ENCODE measurements at places on chromosomes 12 and 14.

GRCh38 chr14:100413699-100414098 lies 90.6 kb downstream of the SLC25A47 start:
- DNase-seq, result no peak

DNA sequence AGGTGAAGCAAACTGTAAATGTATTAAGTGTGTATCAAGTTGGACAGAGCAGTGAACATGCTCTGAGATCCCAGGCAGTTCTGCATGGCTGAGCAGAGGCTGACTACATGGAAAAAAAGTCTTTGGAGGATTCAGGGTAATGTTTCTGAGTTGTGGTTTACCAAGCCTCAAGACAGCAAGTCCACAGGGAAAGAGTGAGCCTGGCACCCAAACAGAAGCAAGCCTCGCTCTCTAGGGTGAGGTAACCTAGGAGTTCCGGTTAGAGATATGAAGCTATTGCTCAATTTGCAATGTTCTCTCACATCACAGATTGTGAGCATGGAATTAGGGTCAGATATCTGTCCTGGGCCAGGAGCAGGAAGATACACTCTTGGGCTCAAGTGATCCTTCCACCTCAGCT lies 158.6 kb downstream of the MON2 start:
- no peak for DNase-seq

- DNase-seq, result no peak
These were observed 39.4 kb downstream of the MLXIP start for GRCh38 chr12:122117979-122118378.

DNA sequence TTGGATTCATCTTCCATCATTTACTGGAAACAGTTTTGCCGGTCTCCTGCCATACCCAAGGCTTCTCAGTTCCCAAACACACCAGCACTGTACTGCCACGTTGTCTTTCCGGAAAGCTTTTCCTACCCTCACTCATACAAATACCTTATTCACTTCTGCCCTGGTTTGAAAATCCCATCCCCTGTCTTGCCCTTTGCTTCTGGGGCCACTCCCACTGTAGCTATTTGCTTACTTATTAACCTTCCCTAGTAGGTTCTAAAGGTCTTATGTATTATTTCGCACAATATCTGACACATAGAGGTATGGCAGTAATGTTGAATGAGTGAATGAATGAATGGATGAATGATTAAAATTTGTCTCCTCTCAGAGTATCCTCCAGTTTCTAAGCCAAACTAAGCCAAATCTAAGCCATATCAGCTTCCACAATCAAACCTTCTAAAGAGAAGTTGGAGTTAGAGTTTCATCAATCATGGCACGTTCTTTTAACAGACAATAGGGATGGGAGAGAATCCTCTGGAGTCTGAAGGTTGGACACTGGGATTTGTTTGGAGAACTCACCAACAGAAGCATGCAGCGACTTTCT lies 18.6 kb downstream of the TSPAN8 start:
- no peak for DNase-seq

- no peak for DNase-seq
These were observed 32.1 kb downstream of the GALNT16 start for GRCh38 chr14:69291891-69292561.

GRCh38 chr12:58521152-58521551 lies 399.2 kb downstream of the LRIG3 start:
- no peak for DNase-seq

DNA sequence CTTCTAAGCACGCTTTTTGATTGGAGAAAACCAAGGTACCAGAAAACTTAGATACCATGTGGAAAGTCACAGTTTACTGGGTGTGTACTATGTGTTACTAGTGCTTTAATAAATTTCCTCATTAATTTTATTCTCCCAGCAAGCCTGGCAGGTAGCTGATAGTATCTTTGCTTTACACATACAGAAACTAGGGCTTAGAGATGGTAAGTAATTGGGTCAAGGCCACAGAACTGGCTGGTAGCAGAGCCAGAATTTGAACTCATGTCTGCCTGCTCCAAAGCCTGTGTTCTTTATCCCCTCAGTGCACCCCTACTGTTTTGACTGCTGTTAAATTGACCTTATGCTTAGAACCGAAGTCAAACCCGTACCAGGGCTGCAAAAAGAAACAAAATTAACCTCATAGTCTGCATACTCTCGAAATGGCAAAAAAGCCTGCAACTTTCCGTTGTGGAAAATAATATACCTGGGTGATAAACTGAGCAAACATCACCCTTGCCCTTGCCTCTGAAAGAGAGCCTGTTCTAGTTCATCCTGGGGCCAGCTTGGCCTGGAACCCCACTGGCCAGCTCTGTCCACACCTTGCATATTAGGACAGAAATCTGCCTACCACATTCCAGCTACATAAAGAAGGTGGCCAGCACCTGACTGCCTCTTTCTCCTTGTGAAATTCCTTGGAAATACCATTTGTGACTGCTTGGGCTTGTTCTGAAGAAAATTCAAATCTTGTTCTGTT lies 118.9 kb downstream of the ETV6 start:
- no peak for DNase-seq

GRCh38 chr14:99247101-99247729 lies 24.8 kb downstream of the BCL11B start:
- no peak for DNase-seq

GRCh38 chr12:93165384-93165932 lies 212.3 kb upstream of the NUDT4 start:
- no peak for DNase-seq

GRCh38 chr12:121678716-121679300 lies 9.4 kb upstream of the MORN3 start:
- no peak for DNase-seq

- no peak for DNase-seq
These were observed 232.6 kb downstream of the VRK1 start for GRCh38 chr14:97029800-97030199.

GRCh38 chr14:29643433-29644211 lies 284.0 kb downstream of the PRKD1 start:
- DNase-seq, result no peak

- no peak for DNase-seq
These were observed 136.4 kb downstream of the FOXN3 start for GRCh38 chr14:89280600-89280999.

- DNase-seq, result no peak
These were observed 4.8 kb upstream of the SNRNP35 start for GRCh38 chr12:123453165-123453564.

GRCh38 chr12:4275016-4275869 lies 1.7 kb downstream of the CCND2 start:
- no peak for DNase-seq

GRCh38 chr12:121165316-121165715 lies 32.6 kb downstream of the P2RX7 start:
- no peak for DNase-seq

- DNase-seq, result no peak
These were observed 31.8 kb downstream of the SLC16A7 start for GRCh38 chr12:59627582-59627981.

DNA sequence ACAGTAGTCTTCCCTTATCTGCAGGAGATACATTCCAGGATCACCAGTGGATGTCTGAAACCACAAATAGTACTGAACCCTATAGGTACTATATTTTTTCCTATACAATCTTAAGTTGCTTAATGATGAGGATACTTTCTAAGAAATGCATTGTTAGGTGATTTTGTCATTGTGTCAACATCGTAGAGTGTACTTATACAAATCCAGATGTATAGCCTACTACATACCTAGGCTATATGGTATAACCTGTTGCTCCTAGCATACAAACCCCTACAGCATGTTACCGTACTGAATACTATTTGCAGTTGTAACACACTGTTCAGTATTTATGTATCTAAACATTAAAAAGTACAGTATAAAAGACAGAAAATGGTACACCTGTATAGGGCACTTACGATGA lies 165.9 kb downstream of the SLC35F4 start:
- DNase-seq, result no peak

GRCh38 chr14:20093442-20093841 lies 17.1 kb upstream of the OR4K17 start:
- no peak for DNase-seq

GRCh38 chr14:95668235-95668772 lies 17.9 kb upstream of the TCL1B start:
- no peak for DNase-seq

- no peak for DNase-seq
These were observed 63.4 kb downstream of the DACT1 start for GRCh38 chr14:58701156-58701555.

DNA sequence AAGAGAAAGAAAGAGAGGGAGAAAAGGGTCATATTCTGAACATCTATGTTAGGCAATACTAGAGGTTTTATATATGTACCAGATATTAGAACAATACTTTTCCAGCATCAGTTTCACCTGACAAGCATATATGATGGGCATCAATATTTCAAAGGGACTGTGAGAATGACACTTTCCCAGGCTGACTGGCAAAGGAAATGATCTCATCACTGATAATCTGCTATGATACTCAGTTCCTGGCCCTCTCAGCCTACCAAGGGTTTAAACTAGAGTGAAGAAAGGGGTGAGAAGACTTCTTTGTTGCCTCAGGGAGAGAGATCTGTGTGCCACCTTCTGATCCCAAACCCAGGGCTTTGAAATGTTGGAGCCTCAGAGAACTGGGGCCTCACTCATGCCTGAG lies 183.5 kb downstream of the TTC8 start:
- no peak for DNase-seq

DNA sequence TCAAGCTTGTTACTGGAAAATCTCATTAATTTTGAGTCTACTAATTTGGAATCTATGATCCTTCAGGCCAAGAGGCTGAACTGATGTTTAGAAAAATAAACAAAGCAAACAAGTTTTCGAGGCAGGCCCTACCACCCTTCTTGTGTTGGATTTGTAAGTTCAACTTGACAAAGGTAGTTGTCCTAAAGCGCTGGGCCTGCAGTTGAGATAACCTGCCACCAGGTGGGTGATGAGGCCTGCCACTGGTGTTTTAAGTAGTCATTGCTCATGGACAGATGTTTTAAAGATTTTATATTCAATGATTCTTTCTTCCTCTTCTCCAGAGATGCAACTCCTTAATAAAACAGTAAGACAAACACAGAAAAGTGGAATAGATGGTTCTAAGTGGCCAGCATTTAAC lies 19.4 kb downstream of the ACVRL1 start:
- DNase-seq, result no peak

- DNase-seq, result no peak
These were observed 39.8 kb downstream of the BORCS5 start for GRCh38 chr12:12396694-12397093.

- no peak for DNase-seq
These were observed 40.1 kb downstream of the GALNT4 start for GRCh38 chr12:89484470-89484869.

DNA sequence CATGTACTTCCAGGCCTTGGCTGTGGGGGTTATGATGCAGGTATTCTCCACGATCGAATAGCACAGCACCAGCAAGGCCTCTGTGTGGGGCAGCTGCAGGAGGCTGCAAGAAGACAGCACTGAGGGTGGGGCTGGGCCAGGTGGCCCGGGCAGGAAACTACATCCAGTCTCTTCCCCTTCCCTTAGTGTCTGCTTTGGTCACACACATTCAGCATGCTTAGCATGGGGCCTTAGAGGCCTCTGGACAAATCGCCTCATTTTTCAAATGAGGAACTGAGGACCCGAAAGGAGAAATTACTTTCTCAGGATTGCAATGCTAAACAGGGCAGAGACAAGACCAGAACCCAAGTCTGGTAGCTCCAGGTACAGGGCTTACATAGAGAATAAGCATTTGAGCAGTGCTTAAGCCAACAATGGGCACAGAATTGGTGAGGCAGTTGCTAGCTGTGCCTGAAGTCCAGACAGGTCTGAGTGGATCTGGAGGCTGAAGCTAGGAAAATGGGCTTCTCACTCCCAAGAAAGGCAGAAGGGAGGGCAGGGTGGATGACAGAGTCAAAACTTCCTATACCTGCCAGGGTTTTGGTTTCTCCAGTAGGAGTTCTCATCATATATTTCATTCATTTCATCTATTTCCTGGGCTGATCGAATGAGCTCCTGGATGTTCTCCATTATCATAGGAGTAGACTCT lies 3.5 kb downstream of the ACRBP start:
- peak; percentile 41 for DNase-seq

DNA sequence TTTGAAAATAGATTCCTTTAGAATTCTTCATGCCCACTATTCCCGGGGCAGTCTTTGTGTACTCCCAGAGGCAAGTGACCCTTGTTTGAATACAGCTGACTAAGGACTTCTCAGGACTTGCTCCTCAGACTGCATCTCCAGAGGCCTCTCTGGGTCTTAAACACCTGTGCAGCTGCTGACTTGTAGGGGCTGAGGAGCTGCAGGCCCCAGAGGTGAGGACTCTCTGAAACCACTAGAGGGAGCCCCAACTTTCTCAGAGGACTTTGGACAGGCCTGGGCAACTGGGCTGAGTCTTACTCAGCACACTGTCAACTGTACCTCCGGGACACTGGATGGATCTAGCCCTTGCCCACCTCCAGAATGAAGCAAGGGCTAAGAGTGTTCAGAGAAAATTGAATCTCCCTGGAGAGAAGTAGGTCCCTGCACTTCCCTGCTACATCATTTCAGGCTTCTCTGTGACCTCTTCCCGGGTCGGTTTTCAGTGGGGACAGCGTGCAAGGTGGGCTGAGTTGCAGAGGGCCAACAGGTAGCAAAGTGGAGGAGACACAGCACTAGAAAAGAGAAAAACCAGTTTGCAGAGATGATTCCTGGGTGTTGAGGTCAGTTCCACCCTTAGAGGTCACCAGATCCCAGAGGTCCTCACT lies 164.6 kb downstream of the TMEM117 start:
- no peak for DNase-seq

All from SIG-M5 (cell line).